ENCODE measurements at places on chromosomes 3 and 15. TPM values are rescaled to one million over a fixed set of nuclear protein-coding genes. Genes with fewer than 3 reads are reported as not detected.

NR2F2 gene
- 21.6 TPM for total RNA-seq

LOXL1 gene
- 2.5 TPM for total RNA-seq

DHFR2 gene
- 3.4 TPM for total RNA-seq

FBN1 gene
- 29.1 TPM for total RNA-seq

CD200R1 gene
- total RNA-seq: not detected

KY gene
- not detected for total RNA-seq

TMEM207 gene
- total RNA-seq: not detected

STRC gene
- total RNA-seq: not detected

SLC26A6 gene
- total RNA-seq: 24.5 TPM

CKMT1B gene
- not detected for total RNA-seq

CYP1A2 gene
- not detected for total RNA-seq

SLC25A26 gene
- total RNA-seq: 17.9 TPM
